Activated naive CD4-positive, alpha-beta T cell treated with anti-CD3 and anti-CD28 coated beads, Interleukin-2, amount 50 U/mL, for 72 hours (primary cell): ENCODE measurements at places on chromosomes 16 and 17.

- peak; percentile 69 for DNase-seq
These were observed 15.3 kb upstream of the TNS4 start for GRCh38 chr17:40516581-40517285.

- no peak for DNase-seq
These were observed 9.8 kb downstream of the NHERF1 start for GRCh38 chr17:74757931-74758847.

GRCh38 chr17:17541640-17542001, 45.4 kb upstream of the RASD1 start:
- no peak for DNase-seq

- DNase-seq: no peak
These were observed 45.3 kb downstream of the JPH3 start for GRCh38 chr16:87647431-87648185.

GRCh38 chr17:74028354-74029116, 174.9 kb upstream of the RPL38 start:
- DNase-seq: no peak

GRCh38 chr16:86635176-86635876, 57.0 kb downstream of the FOXL1 start:
- DNase-seq: no peak

DNA sequence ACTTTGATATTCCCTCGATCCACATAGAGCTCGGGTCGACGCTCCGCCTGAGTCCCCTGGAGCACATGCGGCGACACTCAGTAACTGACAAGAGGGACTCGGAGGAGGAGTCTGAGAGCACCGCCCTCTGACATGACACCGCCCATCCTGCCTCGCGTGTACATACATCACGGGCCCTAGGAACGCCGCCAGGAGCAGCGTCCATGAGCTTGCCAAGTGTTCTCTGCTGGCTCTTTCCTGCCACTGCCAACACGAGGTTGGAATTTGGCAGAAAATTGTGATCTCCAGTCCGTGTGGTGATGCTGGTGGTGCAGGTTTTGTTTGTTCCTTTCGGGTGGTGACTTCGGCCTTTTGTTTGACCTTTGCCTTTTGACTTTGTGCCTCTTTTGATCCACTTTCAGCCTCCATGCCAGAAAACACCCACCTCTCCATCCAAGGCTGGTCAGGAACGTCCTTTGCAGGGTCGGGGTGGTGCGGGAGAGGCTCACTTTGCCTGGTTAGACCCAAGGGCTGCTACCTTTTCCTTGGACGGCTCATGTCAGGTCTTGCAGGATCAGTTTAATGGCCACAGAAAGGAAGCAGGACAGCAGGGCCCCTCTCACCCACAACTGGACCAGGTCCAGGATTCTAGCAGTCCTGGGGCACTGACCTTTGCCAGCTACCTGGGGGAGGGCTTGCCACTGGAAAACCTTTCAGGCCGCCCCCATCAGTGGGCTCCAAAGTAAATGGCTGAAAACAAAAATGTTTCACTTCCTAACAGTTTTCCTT, 27.6 kb downstream of the ELAC2 start:
- DNase-seq: no peak

GRCh38 chr17:42754782-42755181, 6.2 kb upstream of the RAMP2 start:
- no peak for DNase-seq

- DNase-seq: no peak
These were observed 2.0 kb downstream of the SMIM22 start for GRCh38 chr16:4796982-4797804.

DNA sequence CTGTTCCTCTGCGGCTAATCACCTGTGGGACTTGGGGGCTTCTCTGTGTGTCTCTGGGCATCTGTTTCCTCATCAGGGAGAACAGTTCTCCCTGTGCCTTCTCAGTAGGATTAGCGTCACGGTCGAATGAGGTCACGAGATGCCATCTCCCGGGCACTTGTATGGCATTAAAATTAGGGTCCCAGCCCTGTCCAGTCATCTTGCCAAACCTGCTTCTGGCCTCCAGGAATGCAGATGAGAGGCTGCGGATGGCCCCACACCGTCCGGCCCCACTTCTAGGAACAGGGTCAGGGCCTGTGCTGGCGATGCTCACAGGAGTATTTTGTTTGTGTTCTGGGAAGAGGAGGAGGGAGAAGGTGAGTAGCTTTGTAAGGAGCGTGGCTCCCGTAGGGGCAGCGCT, 58.5 kb downstream of the OR1D5 start:
- no peak for DNase-seq

DNA sequence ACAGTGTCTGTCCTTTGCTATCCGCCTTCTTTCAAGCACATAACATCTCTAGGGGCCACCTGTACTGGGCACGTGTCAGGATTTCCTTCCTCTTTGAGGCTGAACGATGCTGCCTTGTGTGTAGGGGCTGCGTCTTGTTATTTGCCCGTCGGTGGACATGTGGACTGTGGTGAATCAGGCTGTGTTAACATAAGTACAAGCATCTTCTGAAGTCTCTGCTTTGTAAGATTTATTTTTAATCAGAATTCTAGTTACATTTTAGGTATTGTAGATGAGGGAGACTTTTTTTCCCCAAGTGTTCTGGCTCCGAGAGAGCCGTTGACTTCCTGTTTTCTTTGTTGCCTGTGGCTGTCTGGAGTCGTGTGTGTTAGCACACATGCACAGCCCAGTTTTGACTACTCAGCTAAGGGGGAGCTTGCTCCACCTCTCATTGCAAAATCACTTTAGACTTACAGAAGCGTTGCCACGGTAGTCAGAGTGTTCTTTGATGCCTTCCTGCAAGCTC, 26.1 kb downstream of the SPG7 start:
- no peak for DNase-seq

DNA sequence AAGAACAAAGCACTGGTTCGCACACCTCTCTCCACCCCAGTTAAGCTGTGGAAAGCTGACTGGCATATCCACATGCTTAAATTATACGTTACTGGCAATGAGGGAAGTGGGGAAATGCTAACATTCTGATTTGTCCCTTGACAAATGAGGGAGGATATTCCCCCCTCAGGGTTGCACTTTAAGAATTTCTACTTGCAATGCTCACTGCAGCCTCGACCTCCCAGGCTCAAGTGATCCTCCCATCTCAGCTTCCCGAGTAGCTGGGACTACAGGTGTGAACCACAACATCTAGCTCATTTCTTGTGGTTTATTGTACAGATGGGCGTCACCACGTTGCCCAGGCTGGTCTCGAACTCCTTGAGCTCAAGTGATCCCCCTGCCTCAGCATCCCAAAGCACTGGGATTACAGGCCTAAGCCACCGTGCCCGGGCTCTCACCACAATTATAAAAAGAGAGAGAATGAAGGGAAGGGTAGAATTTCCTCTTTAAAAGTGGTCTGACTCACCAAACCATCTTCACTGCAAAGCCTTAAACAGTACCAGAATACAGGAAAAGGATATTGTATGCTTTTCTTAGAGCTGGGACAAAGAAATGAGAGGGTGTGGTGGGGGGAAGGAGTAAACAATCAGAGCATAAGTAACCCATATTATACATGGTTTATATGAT, 38.9 kb downstream of the KANSL1 start:
- DNase-seq: no peak

GRCh38 chr17:81387100-81388090, 7.9 kb upstream of the BAHCC1 start:
- DNase-seq: no peak

DNA sequence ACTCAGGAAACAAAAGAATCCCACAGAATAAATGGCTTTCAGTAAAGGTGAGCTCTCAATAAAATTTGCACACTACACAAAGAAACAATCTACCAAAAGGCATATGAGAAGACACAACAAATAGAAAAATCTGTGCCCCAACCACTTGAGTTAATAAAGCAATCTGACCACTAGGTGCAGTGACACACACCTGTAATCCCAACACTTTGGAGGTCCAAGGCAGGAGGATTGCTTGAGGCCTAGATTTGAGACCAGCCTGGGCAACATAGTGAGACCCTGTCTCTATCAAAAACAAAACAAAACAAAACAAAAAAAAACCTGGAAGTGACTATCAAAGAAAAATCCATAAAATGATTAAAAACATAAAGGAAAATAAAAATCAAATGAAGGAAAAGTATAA, 9.6 kb upstream of the ABCA5 start:
- no peak for DNase-seq

DNA sequence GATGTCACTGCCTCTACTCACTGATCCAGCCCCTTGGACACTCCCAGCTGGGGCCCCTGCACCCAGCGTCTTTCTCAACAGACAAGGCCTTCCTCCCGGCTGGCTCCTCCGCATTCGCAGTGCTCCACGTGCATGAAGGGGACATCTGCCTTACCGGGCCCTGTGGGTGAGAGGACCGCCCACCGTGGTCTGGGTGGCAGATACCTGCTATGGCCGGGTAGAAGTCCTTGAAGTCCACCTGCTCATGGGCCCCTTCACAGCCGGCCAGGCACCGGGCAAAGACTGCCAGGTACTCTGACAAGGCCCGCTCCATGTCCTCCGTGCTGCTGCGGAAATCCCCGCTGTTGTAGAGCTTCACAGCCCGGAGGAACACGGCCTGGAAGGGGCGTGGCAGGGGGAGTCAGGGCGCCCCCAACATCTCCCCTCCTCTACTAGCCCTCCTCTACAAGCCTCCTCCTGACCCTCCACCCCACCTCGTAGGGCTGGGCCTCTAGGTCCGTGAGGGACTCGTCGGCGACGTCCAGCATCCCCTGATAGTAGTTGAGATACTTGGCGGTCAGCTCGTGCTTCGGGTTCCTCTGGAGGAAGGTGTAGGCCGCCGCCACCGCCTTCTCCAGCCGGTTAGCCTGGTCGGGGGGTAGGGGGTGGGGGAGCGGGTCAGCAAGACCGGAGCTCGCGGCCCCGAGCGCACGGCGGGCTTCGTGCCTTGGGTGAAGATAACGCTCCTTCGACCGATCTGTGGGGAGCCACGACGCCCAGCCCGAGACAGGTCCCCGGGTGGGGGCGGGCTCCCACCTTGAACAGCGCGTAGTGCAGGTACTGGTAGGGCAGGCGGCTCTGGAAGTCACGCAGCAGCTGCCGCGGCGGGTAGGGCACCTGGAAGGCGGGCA, 845 bp downstream of the P3H4 start:
- no peak for DNase-seq

DNA sequence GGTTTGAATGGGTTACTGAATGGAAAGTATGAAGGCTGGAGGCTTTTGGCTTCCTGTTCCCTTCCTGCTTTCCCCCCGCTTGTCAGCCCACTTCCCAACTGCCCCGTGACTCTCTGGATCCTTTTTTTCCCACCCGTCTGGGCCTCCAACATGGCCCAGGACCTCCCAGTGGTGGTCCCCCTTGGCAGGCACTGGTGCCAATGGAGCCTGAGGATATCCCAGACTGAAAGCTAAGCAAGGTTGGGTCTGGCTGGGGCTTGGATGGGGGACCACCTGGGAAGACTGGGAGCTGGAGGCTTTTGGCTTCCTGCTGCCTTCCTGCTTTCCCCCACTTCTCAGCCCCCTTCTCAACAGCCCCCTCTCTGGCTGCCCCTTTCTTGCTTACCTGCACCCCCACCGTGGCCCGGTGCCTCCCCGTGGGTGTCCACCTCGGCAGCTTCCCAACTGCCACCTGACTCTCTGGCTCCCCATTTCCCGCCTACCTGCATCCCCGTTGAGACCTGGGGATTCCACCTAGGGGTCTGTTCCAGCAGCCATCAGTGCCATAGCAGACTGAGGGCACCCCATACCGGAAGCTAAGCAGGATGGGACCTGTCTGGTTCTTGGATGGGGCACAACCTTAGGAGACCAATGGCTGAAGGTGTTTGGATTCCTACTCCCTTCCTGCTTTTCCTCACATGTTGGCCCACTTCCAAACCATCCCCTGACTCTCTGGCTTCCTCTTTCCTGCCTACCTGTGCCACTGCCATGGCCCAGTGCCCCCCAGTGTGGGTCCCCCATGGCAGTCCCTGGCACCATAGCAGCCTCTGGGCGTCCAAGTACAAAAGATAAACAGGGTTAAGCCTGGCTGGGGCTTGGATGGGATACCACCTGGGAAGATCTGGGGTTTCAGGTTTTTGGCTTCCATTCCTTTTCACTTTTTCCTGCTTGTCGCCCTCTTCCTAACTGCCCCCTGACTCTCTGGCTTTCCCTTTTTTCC, 2295.3 kb downstream of the TP53TG3F start:
- DNase-seq: no peak

- no peak for DNase-seq
These were observed 75.4 kb upstream of the RBL2 start for GRCh38 chr16:53358884-53359283.

GRCh38 chr16:22638393-22639206, 127.9 kb downstream of the NPIPB5 start:
- DNase-seq: no peak

DNA sequence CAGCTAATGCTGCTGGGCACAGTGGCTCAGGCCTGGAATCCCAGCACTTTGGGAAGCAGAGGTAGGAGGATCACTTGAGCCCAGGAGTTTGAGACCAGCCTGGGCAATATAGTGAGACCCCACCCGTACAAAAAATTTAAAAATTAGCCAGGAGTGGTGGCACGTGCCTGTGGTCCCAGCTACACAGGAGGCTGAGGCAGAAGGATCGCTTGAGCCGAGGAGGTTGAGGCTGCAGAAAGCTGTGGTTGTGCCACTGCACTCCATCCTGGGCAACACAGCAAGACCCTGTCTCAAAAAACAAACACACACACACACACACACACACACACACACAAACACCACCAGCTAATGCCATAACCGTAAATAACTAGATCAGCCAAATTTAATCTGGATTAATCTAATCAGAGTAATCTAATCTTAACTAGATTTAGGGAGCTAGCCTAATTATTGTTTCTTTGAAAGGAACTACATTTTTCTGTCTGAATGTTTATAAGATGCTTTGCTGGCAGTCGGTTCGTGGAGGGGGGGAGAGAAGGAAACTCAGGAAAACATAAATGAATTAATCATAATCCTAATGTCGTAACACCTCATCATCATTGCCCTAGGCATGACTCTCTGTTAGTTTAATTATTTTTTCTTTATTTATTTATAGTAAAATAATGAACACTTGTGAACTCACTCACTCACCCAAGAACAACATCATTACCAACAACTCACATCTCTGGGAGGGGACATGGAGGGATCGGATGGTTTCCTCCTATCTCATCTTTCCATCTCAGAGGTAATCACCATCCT, 12.5 kb upstream of the RBBP6 start:
- no peak for DNase-seq

DNA sequence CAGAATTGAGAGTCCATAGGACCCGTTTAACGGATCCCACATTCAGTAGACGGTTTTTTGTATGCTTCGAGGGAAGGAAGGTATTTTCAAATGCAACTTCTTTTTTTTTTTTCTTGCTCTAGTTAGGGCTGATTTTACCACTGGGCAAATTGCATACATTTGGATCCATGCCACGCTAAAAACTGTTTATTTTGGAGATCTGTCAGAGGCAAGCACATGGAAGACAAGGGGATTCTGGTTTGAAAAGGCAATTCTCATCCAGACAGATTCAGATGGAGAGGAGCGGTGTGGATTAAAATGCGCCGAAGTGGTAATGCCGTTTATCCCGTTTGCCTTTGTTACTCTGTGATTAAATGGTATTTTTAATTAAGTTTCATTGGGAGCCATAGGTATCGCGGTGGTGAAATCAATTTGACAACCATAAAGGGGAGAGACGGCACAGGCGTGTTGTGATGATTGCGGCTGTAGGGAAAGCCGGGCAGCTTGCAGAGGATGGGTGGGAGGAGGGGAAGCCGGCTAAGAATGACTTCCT, 170.4 kb downstream of the IRX3 start:
- DNase-seq: no peak

- no peak for DNase-seq
These were observed 12.1 kb downstream of the NHERF1 start for GRCh38 chr17:74760404-74761105.

- DNase-seq: peak; percentile 56
These were observed 59.8 kb downstream of the TUBD1 start for GRCh38 chr17:59832883-59833379.
